NCI-H1092 (cell line): ENCODE measurements at places on chromosomes 13 and 19.

- DNase-seq = no peak
These were observed 1.0 kb upstream of the ICAM5 start for GRCh38 chr19:10288662-10289166.

GRCh38 chr19:55112777-55113569 is 4.5 kb downstream of the PPP1R12C start:
- no peak for DNase-seq

GRCh38 chr19:57637379-57637778 is 4.4 kb downstream of the ZNF211 start:
- DNase-seq = no peak

- DNase-seq = no peak
These were observed 10.0 kb upstream of the ZNF443 start for GRCh38 chr19:12450844-12451243.

DNA sequence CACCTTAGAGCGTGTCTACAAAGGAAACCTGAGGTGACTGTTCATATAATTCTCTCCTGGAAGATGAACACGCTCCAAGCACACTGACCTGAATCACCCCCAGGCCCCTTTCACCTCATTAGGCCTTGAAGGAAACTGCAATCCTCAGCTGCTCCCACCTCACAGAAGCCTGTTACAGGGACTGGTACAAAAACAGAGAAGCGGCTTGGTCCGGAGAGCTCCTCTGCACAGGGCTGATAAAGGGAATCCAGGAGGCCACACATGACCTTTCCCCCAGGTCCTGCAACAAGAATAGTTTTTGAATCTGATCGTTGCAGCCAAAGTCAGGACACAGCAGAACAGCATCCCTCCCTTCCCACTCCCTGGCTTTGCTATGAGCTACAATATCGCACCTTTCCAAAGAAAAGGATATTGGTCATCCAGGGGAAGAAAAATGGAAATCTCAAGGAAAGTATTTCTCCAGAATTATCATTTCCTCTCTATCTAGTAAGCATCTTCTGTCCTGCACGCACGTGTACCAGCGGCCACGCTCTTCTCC is 666.7 kb downstream of the UQCRFS1 start:
- DNase-seq = no peak

- DNase-seq = no peak
These were observed 7.0 kb downstream of the MAP1S start for GRCh38 chr19:17726136-17726741.

- DNase-seq = peak; percentile 84
These were observed 1.5 kb downstream of the ZIC5 start for GRCh38 chr13:99969919-99970650.

GRCh38 chr13:46908501-46908900 is 11.6 kb upstream of the HTR2A start:
- DNase-seq = no peak

- DNase-seq = no peak
These were observed 18.4 kb downstream of the NLRP13 start for GRCh38 chr19:55913643-55914268.

DNA sequence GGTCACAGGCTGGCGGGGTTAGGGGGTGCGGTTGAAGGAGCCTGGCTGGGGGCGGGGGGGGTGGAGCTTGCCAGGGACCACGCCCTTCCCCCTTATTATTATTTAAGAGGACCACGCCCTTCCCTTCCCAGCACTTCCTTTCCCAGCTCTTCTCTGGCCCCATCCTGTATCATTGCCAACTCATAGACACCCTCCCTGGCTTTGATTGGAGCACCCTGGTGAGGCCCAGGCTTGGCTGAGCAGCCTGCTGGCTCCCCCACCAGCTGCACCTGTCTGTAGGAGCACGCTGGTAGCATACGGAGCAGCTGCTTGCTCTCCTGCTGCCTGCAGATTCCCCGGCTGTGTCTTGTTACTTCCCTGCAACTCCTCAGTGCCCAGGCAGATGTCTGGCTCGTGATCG is 62.5 kb upstream of the PDX1 start:
- peak; percentile 80 for DNase-seq

DNA sequence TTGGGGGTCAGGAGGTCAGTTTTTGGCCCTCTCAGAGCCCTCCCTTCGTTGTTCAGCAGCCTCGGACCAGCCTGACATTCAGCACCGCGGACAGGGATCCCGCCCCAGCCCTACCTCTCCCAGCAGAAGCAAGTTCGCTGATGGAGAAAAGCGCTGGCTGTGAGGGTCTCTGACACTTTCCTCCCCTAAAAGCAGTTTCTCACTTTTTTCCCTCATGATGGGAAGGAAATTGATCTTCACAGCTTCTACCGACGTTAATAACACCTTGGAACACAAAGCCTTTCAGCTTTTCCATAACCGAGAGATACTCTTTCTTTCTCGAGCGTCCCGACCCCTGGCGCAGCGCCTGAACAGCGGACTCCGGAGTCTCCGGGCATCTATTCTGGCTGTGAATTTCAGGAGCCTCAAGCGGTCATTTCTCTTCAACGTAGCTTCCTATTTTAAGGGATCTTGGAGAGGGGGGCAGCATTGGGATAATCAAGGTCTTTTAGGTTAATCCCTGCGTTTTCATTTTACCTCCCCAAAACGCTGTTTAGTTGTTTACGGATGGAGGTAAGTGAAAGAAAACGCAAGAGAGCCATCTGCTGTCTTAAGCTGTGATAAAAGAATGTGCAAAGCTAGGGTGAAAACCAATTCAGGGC is 467.2 kb downstream of the ITGBL1 start:
- DNase-seq = peak; percentile 63

DNA sequence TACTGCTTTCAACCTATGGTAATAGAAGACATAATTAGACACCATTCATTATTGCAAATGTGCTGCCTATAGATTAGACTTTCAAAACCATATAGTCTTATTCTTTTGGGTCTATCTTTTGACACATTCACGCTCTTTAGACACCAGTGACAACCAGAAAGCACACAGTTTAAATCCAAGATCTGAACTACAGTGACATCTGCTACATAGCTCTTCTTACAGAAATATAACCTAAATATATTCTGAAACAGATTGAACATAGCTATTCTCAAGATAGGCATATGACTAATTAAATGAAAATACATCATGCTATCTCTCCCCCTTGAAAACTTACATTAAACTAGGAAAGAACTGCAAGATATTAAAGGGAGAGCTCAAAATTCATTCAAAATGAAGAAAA is 514.2 kb upstream of the SLITRK6 start:
- DNase-seq = no peak

DNA sequence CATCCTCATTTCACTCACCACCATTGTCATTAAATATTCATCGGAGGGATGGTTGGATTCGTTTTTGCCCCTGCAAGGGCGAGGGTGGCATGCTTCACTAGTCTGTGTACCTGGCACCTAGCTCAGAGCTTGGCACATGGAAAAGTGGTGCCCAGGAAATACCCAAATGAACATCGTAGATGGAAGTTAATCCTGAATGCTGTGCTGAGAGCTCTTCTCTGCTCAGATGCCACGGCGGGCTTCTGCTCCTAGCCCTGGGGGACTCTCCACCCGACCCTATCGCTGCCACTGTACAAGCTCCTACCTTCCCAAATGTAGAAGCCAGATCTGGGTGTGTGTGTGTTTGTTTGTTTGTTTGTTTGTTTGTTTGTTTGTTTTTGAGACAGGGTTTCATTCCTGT is 113.0 kb upstream of the ZNF507 start:
- no peak for DNase-seq

DNA sequence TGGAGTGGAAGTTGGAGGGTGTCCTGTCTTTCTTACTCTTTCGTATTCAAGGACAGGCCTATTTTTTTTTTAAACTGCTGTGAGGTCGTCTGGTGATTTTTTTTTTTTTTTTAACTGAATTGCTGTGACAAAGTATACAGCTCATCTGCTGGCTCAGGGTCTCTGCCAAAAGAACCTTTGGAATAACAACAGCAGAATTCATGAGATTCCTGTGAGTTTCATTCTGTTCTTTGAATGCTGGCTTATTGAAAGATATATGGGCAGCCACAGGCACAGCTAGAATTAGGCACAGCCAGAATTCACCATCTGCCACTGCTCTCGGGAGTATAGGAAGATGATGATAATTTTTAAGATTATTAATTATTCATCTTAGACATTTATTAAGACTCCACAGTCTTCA is 21.4 kb upstream of the FRY start:
- DNase-seq = no peak

GRCh38 chr13:109770436-109770835 is 15.9 kb downstream of the IRS2 start:
- no peak for DNase-seq

DNA sequence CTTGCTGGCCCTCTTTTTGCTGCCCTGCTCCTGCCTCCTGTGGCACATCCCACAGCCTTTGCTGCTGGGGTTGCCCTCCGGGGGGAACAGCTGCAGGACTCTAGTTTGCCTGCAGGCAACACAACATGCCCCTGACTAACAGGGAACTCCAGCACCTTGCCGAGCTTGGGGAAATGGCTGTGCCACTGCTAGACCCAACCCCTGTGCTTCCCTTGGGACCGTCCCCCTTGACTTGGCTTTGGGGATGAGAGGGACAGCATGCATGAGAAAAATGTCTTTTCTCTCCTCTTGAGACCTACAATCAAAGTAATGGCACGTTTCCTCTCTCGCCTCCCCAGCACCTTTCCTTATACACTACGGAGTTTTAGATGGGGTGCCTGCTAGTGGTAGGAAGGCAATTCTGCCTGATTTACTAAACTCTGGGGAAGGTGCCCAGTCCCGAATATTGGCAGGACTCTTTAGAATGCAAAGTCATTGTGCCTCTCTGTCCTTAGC is 12.4 kb upstream of the VWA8 start:
- no peak for DNase-seq

DNA sequence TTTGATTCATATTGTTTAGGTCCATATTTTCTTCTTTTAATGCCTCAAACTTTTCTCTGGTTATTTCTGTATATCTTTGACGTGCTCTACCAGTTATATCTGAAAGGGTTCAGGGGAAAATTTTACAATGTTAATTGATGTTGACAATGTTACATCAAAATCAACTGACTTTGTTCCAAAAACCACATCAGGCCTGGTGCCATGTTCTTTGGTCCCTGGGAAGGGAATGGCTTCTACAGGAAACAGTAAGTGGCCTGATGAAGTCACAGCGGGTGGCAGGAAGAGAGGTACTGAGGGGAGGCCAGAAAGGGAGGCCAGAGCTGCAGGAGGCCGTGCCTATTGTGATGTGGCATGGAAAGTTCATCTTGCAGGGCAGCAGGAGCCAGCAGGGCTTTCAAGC is 38.2 kb downstream of the CEP89 start:
- no peak for DNase-seq

GRCh38 chr13:102945324-102945815 is 99.5 kb downstream of the ERCC5 start:
- no peak for DNase-seq

GRCh38 chr13:111913761-111914140 is 153.2 kb upstream of the SOX1 start:
- no peak for DNase-seq

DNA sequence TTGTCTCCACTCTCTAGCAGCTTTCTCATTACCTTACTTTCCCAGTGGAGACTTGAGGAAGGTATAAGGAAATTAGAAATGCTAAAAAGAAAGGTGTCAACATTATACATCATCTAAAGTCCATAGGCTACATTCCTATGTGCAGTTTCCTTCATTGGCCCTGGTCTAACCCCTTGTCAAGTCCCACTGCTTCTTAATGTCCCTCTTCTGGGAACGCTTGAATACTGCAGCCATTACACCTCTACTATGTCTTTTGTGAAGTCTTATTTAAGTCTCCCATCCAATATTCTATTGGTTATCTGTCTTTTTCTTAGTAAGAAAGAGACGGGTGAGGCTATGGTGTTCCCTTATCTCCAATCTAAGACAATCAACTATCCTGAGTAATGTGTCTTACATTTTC is 332.6 kb upstream of the TMTC4 start:
- no peak for DNase-seq

DNA sequence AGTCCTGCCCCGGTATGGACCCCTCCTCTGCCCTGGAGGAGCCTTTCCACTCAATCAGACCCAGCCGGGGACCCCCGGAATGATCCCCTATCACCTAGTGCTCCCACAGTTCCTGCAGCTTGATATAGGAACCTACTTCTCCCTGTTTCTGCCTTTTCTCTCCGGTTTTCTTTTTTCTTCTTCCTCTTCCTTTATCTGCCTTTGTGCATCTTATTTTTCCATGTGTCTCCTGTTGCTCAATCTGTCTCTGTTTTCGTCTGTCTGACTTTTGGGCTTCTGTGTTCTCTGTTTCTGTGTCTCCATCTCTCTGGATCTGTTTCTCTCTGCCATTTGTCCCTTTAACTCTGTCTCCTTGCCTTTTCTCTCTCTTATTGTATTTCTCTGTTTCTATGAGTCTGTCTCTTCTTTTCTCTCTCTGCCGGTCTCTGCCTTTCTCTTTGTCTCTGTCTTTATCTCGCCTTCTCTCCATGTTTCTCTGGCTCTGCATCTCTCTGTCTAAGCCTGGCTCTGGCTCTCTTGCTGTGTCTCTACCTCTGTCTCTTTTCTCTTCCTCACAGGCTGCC is 10.0 kb downstream of the MEGF8 start:
- no peak for DNase-seq

GRCh38 chr13:102596147-102597028 is at the start of gene TPP2:
Gene TPP2, plus strand, starts transcription at chr13:102596986. Its CDS starts 53 bp downstream, at chr13:102597039.
- peak; percentile 99 for DNase-seq

DNA sequence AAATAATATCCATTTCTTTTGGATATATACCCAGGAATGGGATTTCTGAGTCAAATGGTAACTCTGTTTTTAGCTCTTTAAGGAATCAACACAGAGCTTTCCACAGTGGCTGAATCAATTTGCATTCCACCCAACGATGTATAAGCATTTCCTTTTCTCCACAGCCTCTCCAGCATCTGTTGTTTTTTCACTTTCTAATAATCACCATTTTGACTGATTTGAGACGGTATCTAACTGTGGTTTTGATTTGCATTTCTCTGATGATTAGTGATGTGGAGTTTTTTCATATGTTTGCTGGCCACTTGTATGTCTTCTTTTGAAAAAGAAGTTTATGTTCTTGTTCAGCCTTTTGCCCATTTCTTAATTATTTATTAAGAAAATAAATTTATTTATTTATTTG is 352.2 kb upstream of the OBI1 start:
- DNase-seq = no peak

- DNase-seq = no peak
These were observed 852 bp upstream of the SHISA7 start for GRCh38 chr19:55443824-55444480.

DNA sequence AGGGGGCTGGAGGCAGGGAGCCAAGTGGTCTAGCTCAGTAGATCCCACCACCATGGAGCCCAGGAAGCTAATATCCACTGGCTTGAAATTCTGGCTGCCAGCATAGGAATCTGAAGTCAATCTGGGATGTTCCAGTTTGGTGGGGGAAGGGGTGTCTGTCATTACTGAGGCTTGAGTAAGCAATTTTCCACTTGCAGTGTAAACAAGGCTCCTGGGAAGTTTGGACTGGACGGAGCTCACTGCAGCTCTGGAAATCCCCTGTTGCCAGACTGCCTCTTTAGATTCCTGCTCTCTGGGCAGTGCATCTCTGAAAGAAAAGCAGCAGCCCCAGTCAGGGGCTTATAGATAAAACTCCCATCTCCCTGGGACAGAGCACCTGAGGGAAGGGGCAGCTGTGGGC is 349.2 kb upstream of the KLHL1 start:
- no peak for DNase-seq

DNA sequence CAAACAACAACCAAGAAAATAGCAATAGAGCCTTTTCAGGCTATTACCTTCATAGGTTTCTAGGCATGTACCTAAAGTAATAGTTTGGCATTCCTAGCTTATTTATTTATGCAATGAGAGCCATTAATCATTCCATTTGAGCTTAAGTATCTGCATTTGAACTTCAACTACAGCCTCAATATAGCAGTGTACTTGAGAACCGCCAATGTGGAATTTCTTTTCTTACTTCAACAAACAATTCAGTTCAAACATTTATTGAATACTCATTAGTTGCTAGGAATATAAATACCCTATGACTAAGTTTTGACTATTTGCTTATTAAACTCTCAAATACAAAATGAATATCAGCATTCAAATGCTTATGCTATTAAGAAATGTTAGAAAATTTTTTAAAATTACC is 38.0 kb upstream of the FREM2 start:
- no peak for DNase-seq
